Activated gamma-delta T cell treated with Interleukin-2 at 50 U/mL for 16 hours (primary cell): ENCODE measurements at places on chromosomes 11 and 22.

GRCh38 chr11:61270354-61271076, 24.6 kb downstream of the VWCE start:
- DNase-seq: no peak

DNA sequence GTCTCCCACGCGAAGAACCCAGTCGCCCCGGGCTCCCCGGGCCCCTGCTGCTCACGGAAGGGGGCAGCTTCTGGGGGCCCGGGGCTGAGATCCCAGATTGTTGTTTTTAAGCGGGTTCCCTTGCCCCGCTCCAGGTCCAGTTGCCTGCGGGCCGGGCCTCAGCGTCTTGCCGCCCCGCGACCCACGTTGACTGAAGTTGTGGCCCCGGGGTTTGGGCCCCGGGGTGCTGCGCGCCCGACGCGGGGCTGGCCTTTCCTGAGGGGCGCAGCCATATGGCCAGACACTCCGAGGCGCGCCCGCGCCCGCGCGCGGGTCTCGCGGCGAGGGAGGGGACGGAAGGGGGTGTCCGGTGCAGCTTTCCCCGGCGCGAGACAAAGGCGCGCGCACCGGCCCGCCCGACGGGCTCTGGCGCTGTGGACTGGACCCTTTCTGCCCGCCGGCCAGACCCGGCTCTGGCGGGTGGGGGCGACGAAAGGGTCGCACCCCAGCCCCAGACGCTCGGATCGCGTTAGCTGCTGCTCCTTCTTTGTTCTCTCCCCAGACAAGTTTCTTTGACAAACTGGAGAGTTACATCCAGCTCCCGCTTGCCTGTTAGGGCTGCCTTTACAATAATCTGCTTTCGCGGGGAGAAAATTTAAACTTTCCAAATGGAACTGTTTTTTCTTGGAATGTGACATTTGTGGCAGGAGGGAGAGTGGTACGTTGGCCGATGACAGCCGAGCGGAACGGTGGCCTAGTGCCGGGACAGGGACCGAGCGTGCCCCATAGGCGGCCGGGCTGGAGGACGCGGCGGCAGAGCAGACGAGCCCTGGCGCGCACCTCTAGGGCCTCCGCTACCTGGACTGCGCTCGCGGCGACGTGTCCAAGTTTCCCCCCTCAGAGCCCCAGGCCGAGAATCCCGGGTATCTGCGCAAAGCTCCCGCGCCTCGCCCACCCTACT, 716 bp downstream of the AMOTL1 start:
- DNase-seq: peak; percentile 4

DNA sequence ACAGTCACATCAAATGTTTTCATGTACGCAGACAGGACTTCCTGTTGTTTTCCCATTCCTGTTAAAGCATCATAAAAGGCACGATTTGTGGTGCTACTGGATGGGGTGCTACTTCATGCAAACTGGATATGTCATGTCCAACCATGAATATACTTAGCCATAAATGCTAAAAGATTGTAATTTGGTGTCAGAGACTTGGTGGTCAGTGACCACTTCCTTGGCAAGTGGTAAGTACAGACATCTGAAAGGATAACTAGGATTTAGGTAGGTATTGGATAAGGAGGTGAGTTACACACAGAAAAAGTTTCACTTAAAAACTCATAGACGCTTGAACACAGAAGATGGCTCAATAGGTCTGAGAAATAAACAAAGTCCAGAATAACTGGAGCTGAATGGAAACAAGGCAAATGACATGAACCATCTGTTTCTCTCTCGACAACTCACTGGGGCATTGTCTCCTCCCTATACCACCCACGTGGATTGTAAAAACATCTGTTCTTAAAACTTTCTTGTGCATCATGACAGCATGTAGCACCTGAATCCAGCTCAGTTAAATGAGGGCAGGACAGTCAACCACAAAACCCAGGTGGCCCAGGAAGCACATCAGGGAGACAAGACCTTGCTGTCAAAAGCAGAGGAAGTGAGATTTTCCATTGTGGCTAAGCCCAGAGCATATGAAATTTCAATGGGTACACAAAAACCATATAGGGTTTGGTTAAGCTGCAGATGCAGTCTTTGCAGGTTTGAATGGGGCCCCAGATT, 22.1 kb upstream of the IGLL5 start:
- no peak for DNase-seq

DNA sequence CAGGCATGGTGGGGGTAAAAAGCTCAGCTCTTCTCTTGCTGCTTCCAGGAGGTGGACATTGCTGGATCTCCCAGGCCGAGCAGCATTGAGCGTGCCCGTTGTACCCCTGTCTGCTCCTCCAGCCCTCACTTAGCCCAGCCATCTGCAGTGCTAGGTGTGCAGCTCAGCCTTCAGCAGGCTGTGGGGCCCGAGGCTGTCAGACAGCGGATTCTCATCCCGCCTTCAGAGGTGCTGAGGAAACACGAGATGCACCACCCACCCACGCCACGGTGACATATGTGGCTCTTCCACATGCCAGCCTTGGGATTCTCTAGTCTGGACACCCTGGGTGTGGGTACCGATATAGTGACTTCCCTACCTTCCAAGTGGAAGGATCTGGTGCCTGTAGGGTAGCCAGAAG, 48.9 kb upstream of the NECTIN1 start:
- DNase-seq: no peak

DNA sequence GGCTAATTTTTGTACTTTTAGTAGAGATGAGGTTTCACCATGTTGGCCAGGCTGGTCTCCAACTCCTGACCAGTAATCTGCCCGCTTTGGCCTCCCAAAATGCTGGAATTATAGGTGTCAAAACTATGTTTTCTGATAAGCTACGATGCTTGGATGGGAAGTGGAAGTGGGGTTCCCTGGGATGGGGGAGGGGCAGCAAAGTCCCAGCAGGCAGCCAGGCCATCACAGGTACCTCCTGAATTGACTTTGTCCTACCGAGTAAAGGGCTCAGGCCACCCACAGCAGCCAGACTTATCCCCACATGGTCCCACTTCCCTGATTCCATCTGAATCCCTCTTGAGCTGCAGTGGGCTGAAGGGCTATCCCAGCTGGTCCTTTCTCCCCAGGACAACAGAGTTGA, 6.9 kb downstream of the FTH1 start:
- no peak for DNase-seq

DNA sequence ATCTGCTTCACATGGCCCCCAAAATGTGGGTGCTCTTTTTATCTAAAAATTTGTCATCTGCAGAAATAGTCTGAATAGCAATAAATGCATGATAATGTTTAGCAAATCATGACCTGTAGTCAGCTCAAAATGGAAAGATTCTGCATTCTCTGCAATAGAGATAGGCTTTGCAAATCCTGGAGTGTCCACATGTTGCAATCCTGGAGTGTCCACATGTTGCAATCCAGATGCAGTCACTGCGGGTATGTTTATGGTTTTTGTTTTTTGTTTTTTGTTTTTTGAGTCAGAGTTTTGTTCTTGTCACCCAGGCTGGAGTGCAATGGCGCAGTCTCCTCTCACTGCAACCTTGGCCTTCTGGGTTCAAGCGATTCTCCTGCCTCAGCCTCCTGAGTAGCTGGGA, 20.2 kb upstream of the LRRC32 start:
- no peak for DNase-seq

DNA sequence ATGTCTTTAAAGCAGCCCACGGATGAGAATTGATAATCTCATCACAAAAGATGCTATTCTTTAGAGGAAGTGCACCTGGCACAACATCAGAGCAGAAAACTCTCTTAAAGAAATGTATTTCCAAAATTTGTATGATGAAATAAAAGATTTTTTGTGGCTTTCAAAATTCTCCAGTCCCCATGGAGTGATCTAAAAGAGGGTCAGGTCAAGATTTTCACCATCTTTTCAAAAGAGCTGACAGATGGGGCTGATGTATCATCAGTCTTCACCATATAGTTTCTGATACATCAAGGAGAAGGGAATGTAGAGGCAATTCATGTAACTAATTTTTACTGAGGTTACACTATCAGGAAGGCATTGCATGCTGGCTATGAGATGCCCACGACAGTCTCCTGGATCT, 11.7 kb downstream of the ME3 start:
- DNase-seq: no peak

DNA sequence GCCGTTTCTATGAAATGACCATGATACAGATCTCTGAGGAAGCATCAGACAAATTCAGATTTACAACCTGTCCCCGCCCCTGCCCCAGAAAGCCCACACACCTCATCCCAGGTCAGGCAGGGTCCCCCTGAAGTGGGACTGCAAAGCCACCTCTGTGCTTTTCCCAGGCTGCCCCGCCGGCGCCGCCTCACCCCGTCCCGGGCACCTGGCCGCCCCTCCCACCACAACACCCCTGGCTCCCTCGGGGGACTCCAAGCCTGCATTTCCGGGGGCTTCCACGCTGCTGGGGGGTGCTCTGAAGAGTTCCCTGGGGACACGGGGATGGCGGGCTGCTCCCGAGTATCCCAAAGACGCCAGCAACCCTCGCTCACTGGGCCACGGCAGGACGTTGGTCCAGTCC, 23.2 kb downstream of the DRD4 start:
- DNase-seq: no peak

DNA sequence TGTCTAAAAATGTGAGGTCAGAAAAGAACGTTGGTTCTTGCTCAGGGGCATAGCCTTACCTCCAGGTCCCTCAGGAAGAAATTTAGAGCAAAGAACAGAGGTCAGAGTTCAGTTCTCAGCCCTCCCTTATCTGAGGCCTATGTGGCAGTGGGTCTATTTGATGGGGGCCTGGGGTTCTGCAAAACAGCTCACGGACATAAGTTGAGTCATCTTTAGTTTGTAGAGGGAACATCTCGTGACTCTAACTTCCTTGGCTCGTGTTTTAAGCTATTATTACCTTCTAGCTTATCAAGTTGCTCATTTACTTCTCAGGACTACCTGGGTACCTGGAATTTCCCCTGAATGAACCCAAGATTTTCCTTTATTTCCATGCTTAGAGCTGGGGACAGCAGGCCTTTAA, 91.3 kb upstream of the AMOTL1 start:
- no peak for DNase-seq

DNA sequence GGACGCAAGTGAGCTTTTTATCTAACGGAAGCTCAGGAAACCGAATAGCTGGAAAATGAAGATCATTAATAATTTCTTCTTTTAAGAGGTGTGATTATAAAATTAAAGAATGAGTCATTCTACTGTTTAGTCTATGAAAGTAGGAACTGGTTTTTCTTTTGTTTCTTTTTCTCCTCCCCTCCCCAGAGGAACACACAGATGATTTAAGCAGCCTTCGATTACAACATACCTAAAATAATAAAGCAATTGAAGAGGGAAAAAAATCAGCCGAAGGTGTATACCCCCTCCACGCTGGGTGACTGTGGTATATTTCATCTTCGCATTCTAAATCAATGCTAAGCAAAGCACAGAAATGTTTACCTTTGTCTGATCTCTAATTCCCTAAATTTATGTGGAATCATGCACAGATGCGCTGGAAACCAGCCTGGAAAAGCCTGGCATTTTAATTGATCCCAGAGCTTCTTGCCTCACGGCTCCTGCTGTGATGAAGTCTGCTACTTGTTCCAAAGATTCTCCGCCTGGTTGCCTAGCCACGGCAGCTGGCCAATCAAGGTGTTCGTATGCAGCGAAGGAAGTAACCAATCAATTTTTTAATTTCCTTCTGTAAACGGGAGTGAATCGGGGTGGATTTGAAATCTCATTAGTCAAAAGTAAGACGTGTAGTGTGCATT, 133.9 kb downstream of the FANCF start:
- DNase-seq: no peak

DNA sequence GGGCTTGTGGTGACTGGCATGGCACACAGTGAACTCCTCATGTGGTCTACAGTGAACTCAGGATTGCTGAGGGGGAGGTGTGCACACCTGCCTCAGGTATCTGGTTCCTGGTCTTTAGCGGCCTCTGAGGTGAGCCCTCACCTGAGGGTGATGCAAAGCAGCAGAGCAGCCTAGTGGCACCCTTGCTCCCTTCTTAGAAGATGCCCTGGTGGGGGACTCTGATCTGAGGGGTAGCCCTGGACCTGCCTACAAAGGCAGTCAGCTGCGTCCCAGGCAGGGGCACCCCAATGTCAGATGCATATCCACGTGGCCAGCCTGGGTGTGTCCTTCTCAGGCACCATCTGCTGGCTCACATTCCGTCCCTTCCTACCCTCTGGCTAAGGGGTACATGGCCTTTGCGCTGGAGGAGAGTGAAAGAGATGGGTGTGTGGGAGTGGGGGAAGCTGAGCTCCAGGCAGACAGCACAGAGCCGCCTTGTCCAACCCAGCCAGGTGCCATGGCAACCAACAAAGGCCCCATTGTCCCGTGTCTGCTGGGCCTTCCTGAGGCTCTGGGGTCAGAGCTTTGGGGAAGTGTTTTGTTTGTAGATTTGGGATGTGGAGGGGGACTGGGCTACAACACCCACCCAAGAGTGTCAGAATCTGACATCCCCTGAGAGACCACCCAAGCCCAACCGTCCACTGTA, 5.8 kb downstream of the PLEKHB1 start:
- no peak for DNase-seq
